HFFc6 (cell line): ENCODE measurements at places on chromosomes 16 and 17. TPM values are rescaled to one million over a fixed set of nuclear protein-coding genes. Genes with fewer than 3 reads are reported as not detected.
A peak's percentile ranks its signal among the peaks of the same experiment; 100 is the strongest.

DNA sequence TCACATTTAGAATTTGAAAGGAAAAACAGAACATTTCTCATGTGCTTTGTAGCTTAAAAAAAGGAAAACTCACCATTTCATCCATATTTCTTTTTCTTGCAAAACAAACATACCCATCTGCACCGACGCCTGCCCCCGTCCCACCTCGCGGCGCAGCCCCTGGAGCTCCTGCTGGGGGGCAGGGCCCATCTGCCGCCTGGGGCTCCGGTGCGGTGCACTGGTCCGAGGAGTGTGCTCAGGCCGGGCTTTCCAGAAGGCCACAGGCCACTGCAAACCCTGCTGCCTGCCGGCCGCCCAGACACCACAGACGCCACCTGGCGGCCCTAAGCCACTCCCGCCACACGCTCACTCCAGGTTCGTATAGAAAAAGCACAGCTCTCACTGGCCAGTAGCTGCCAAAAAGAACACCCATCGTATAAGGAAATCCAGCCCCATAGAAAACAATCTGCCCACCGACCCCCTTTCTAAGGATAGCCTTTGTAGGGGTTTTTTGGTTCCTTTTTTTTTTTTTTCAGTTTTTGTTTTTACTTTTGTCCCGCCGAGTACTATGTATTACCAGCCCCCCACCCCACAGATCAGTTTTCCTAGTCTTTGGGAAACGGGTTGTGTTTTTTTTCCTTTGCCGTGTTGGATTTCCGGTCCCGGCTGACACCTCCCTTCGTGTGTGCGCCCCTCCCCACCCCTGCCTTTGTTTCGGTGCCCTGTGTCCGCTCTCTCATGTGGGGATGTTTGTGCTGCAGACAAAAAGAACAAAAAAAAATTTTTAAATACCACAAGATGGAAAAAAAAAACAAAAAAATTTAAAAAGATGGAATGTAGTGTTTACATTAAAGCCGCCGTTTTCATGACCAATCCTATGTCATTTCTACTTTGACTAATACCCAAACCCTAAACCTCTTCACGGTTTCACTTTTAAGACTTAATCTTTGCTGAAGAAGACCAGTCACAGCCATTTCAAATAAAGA, 68.8 kb downstream of the AMFR start:
- DNase-seq, result peak; percentile 83

DNA sequence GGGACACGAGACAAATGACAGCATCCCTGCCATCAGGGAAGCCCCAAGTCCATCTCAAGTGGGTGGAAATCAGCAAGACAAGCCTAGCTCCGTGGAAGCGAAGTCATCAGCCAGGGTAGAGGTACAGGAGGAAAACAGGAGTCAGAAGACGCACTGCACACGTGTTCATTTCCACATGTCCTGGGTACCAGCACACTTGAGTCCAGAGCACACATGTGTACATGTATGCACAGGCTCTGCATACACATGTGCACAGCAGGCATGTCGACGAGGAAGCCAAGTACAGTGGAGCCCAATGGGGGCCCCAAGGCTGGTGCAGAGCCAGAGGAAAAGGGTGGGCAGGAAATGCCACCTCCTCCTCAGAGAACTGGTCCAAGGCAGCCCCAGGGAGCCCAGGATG, 75.9 kb downstream of the ZNF423 start:
- DNase-seq, result no peak

GRCh38 chr17:4301066-4301465, 37.3 kb upstream of the ANKFY1 start:
- DNase-seq, result no peak

- DNase-seq, result no peak
Measured at GRCh38 chr17:40479754-40480480, 21.5 kb downstream of the TNS4 start.

- DNase-seq, result peak; percentile 58
Measured at GRCh38 chr17:43576563-43577229, 30.6 kb upstream of the ETV4 start.

GRCh38 chr17:72031219-72031884, 89.5 kb upstream of the SOX9 start:
- no peak for DNase-seq

The TUBB3 gene
- total RNA-seq, result 164 to 212 TPM (median 176 TPM) in 3 replicates

The RETREG3 gene
- 46.2 to 60.7 TPM (median 55.8 TPM) in 3 replicates for total RNA-seq
